ENCODE measurements at places on chromosomes 13 and 19.

GRCh38 chr19:30393729-30394480 lies 21.7 kb downstream of the ZNF536 start:
- DNase-seq: no peak

DNA sequence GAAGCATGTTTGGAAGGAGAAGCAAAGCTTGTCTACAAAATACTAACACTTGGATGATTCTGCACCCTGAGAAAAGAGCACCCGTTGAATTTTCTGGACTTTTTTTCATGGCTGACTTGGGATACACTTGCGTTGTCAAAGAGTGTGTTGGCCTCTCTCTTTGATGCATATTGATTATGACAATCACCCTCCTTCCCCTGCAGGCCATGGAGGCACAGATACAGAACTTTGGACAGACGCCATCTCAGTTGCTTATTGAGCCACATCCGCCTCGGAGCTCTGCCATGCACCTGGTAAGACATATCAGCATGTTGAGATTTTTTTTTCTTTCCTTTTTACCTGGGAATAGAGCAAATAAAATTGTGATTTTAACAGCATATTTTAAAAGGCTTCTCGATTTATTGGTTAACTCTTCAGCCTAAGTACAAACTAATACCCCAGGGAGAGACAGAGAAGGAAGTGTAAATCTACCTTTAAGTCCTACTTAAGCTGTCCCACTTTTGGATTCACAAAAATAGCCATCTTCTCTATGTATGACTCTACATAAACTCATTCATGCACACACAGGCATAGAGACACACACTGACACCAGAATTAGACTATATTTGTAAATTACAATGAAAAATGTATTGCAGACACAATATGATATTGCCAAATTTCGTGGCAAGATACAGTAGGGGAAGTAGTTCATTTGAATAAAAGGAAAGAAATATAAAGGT lies 169.7 kb upstream of the MAB21L1 start:
- DNase-seq: no peak

DNA sequence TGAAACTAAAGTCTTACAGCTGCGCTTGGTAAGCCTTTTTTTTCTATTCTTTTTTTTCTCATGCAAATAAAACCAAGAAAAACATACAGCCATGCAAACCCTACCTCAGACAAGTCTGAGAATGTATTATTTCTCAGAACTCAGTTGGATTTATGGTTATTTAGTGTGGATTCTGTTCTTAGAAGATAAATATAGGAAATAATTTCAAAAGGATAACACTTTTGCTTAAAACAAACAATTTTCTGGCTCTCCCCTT lies 40.7 kb upstream of the TNFSF11 start:
- DNase-seq: no peak

GRCh38 chr19:47610902-47611301 lies 2.0 kb downstream of the BICRA start:
- DNase-seq: no peak

DNA sequence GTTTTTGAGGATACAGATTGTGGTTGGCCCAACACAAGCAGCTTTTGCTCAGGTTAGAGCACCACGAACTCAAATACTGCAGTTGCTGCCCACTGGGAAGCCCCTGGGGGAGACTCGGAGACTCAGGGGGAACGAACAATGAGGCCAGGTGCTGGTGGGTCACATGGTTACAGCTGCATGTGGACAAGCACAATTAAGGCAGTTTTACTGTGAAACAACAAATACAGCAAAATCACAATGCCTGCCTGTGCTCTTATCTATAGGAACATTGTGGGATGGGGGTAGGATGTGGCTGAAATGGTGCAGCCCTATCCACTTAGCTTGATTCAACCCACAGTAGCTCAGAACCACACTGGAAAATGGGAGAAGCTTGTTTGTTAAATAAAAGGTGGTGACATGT lies 119.7 kb upstream of the SPATA13 start:
- DNase-seq: no peak

DNA sequence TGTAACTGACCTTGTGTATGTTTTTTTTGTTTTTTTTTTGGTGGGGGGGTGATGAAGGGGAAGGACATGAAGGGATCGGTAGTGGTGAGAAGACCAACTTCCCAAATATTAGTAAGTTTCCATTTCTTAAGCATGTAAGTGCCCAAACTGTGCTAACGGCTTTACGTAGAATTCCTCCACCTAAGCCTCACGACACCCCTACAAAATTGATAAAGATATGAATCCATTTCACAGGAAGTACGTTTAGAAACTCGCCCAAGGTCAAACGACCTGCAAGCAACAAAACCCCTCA lies 649 bp downstream of the UQCRFS1 start:
- no peak for DNase-seq

- DNase-seq: no peak
Measured at GRCh38 chr13:113922412-113923118, 51.3 kb downstream of the C13orf46 start.

- DNase-seq: no peak
Measured at GRCh38 chr19:38031423-38031770, 124.4 kb downstream of the SIPA1L3 start.

DNA sequence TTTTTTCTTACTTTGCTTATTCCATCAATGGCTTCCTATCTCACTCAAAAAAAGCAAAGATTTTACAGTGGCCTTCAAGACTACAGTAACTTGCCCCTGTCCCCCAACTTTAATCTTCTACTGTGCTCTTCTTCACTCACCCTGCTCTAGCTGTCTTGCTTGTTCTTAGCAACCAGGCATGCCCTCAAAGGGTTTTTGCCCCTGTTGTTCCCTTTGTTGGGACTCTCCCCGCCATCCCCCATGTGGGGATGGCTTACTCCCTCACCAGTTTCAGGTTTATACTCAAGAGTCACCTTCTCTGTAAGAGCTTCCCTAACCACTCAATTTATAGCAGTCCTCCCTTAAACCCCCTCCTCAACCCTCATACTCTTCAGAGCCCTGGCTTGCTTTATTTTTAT lies 5.4 kb downstream of the MTMR6 start:
- peak; percentile 24 for DNase-seq
